ENCODE measurements at places on chromosomes 6 and 20. TPM values are rescaled to one million over a fixed set of nuclear protein-coding genes. Genes with fewer than 3 reads are reported as not detected.
A peak's percentile ranks its signal among the peaks of the same experiment; 100 is the strongest.

Gene METTL24
- total RNA-seq, result not detected

Gene SRMS
- not detected for total RNA-seq

Gene C20orf202
- under 0.01 TPM for total RNA-seq

Gene COX4I2
- not detected for total RNA-seq

Gene ZC3H12D
- under 0.01 TPM for total RNA-seq

Gene RAMACL
- 3.4 TPM for total RNA-seq

Gene ARMH2
- total RNA-seq, result not detected

Gene COL19A1
- under 0.01 TPM for total RNA-seq

Gene RIN2
- total RNA-seq, result 94.6 TPM

GRCh38 chr20:61770113-61770585 lies 295.5 kb downstream of the TAF4 start:
- DNase-seq, result no peak

- DNase-seq, result peak; percentile 43
Observed at GRCh38 chr20:14997791-14998190, 660.4 kb upstream of the FLRT3 start.

GRCh38 chr20:38631155-38632022 lies 29.8 kb downstream of the ARHGAP40 start:
- DNase-seq, result no peak

- DNase-seq, result no peak
Observed at GRCh38 chr20:24634855-24635254, 165.4 kb downstream of the SYNDIG1 start.

GRCh38 chr6:52230685-52231084 lies 13.6 kb downstream of the IL17F start:
- DNase-seq, result no peak

DNA sequence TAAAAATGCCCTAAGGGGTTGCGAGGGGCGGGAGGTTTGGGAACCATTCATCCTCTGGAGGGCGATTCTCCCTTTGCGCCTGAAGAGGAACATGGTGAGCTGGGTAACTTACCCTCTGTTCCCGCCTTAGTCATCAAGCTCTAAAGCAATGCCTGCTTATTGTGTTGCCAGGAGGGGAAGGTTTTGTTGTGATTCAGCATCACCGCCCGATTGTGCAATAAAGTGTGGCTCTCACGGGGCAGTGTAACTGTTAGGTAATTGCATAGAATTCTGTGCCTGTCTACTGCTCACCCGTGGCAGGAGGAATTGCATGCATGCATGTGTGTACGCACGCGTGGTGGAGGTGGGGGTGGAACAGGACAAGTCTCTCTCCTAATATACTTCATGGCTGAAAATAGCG lies 95.5 kb upstream of the AGPAT4 start:
- no peak for DNase-seq

DNA sequence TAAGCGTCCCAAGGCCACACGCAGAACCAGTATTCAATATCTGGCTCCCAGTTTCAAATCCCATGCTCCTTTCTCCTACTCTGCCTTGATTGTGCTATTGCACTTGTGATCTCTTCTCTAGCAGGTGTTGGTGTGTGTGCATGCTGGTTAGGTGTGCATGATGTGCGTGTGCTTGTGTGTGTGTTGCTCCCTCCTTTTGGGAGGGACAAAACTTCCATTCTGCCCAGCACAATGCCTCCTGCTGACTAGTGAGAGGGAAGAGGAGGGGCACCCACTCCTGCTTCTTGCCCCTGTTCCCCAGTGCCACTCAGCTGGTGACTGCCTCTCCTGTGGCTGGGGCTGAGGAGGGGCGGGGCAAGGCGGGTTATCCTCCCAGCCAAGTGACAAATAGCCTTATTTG lies 19.7 kb downstream of the CD40 start:
- DNase-seq, result no peak

DNA sequence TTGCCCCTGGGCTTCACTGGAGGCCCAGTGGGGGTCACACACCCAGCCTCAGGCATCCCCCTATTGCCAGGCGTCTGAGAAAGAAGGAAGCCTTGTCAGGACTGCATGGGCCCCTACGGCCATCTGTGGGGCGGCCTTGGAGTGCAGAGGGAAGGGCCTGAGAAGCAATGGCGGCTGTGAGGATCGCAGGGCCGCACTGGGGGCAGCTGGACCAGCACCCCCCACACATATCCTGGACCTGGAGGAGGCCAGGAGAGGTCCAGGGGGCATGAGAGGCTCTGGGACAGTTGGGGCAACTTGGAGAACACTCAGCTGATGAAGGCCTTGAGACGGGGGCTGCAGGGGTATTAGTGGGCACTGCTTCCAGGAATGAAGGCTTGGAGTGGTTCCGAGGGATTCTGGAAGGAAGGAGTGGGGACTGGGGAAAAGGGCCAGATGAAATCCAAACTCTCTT lies 16.5 kb downstream of the MDFI start:
- DNase-seq, result no peak

- no peak for DNase-seq
Observed at GRCh38 chr6:32635526-32636123, 1.6 kb upstream of the HLA-DQA1 start.

- DNase-seq, result no peak
Observed at GRCh38 chr6:14270925-14271788, 153.6 kb downstream of the CD83 start.

DNA sequence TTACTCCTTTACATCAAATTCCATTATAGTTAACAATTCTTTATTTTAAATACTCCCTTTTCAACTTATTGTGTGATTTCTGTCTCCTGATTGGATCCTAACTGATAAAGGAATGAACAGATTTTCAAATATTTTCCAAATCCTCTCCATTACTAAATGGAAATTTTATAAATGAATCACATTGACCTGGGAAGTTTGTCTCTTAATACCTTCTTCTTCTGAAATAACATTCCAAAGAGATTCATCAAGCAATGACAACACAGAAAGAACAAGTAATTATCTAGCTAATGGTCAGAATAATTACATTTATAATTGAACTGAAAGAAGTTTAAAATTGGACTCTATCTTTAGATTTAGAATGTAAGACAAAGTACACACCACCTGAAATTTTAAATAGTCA lies 515.4 kb upstream of the PTCHD4 start:
- no peak for DNase-seq

- DNase-seq, result no peak
Observed at GRCh38 chr6:5516036-5516435, 254.7 kb downstream of the FARS2 start.

- no peak for DNase-seq
Observed at GRCh38 chr6:34235307-34236130, 1.2 kb upstream of the HMGA1 start.

- no peak for DNase-seq
Observed at GRCh38 chr20:38256021-38256420, 4.5 kb downstream of the KIAA1755 start.

DNA sequence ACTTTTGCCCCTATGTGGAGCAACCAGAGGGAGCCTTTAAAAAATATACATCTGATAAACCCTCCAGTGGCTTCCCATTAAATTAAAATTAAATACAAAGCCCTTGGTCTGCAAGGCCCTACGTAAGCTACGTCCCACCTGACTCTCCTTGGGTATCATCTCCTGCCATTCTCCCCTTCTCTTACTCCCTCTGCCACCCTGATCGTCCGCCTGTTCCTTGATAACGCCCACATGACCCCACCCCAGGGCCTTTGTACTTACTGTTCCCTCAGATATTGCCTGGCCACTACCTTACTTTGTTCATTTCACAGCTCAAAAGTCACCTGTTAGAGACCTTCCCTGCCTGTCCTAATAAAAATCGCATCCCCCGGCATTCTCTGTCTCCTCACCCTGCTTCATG lies 5.4 kb upstream of the NFATC2 start:
- DNase-seq, result no peak

DNA sequence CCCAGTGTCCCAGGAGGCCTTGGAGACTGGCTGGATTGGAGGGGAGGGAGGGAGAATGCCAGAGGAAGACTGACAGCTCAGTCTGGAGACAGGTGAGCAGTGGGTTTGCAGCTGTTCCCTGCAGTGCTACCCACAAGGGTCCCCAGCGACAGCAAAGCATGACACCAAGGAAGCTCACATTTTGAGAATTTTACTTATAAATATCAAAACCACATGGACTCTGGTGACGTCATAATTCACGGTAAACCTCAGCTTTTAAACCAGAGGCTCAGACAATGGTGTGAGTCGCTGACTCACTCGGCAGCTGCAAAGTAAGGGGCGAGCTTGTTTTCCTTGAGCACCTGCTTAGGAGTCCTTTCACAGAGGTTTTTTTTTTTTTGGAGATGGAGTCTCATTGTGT lies 65.2 kb downstream of the THBS2 start:
- no peak for DNase-seq
